ENCODE measurements at places on chromosomes 11 and 22. TPM values are rescaled to one million over a fixed set of nuclear protein-coding genes. Genes with fewer than 3 reads are reported as not detected.

MPPED1 gene
- 0.56 TPM for total RNA-seq

PRRG4 gene
- 1.9 TPM for total RNA-seq

P2RX3 gene
- total RNA-seq, result not detected

SYT13 gene
- total RNA-seq, result 17.1 TPM

HBG1 gene
- total RNA-seq, result not detected

MRPL11 gene
- total RNA-seq, result 139 TPM

FGF19 gene
- 27.4 TPM for total RNA-seq

KRTAP5-10 gene
- not detected for total RNA-seq

UBQLNL gene
- 0.35 TPM for total RNA-seq

SRSF8 gene
- total RNA-seq, result 11.0 TPM

KCNE3 gene
- 10.6 TPM for total RNA-seq

OR9Q1 gene
- not detected for total RNA-seq

TRPC6 gene
- 4.4 TPM for total RNA-seq

MMP1 gene
- not detected for total RNA-seq

RASL10A gene
- 0.54 TPM for total RNA-seq

SCGB1D2 gene
- not detected for total RNA-seq

HBB gene
- total RNA-seq, result not detected

KDELR3 gene
- total RNA-seq, result 5.6 TPM

PLAAT3 gene
- total RNA-seq, result 61.1 TPM

OSBP2 gene
- total RNA-seq, result 7.1 TPM

FAM83F gene
- total RNA-seq, result 13.5 TPM

ARAP1 gene
- 116 TPM for total RNA-seq

SYVN1 gene
- total RNA-seq, result 28.3 TPM

GGTLC3 gene
- total RNA-seq, result not detected

OR2AG2 gene
- total RNA-seq, result 0.31 TPM

IGLL1 gene
- not detected for total RNA-seq

CARD18 gene
- total RNA-seq, result not detected

ATP5MG gene
- 50.1 TPM for total RNA-seq

OR2D2 gene
- 0.24 TPM for total RNA-seq

APOC3 gene
- total RNA-seq, result not detected

SLC37A2 gene
- 1.0 TPM for total RNA-seq

NUP50 gene
- 96.6 TPM for total RNA-seq

C11orf42 gene
- total RNA-seq, result not detected

OR6T1 gene
- total RNA-seq, result not detected

OVOL1 gene
- 5.1 TPM for total RNA-seq

NAALADL1 gene
- total RNA-seq, result 13.7 TPM

ZNF214 gene
- 4.3 TPM for total RNA-seq

TSPAN18 gene
- 10.6 TPM for total RNA-seq

DGCR6 gene
- 4.6 TPM for total RNA-seq

OR5B17 gene
- not detected for total RNA-seq
